ENCODE measurements at places on chromosomes 16 and 17.
A peak's percentile ranks its signal among the peaks of the same experiment; 100 is the strongest.

DNA sequence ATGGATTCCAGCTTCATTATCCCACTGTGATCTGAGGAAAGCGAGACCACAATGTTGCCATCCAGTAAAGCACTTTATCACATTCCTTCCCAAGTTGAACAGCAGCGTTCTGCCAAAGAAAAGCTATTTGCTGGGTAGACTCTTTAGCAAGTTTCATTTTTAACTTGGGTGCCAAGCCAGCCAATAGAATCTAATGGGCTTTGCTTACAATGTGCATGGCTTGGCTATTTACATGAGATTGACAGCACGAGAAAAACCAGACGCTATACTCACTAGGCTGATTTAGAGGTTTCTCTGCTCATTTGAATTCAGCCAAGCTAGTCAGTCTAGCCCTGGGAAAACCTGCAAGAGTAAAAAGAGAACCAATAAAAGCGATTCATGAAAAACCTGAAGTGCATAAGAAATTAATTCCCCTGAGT, 108.9 kb downstream of the CDH13 start:
- DNase-seq = no peak

- DNase-seq = peak; percentile 48
Observed at GRCh38 chr17:27319541-27320221, 25.8 kb downstream of the WSB1 start.

- no peak for DNase-seq
Observed at GRCh38 chr17:39938140-39938869, 10.8 kb downstream of the LRRC3C start.

DNA sequence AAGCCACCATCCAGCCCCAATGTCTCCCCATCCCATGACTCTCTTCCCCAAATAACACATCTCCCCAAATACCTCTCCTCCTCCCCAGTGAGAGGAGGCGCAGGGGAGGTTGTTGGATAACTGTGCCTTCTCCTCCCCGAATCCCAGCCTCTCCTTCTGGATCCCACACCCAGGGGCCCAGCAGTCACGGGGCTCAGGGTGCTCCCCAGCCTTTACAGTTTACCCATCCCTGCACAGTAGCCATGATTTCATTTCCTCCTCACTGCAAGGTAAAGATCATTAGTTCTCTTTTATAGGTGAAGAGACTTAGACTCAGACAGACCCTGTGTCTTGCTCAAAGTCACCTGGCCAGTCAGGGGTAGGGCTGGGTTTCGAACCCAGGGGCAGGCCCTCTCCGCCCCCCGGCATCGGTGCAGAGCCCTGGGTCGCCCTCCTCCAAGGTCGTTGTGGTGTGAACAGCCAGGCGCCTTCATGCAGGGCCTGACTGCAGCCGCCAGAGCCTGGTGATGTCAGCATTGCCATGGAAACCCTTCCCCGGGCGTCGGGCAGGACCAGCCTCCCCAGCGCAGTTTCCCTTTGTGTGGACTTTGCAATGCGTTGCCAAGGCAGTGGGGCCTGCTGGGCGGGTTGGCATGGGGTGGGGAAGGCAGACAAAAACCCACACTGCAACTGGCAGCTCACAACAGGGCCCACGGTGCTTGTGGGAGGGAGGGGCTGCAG, 53.3 kb upstream of the TOB1 start:
- peak; percentile 82 for DNase-seq

GRCh38 chr16:47213761-47214440, 70.2 kb upstream of the NETO2 start:
- DNase-seq = peak; percentile 12

DNA sequence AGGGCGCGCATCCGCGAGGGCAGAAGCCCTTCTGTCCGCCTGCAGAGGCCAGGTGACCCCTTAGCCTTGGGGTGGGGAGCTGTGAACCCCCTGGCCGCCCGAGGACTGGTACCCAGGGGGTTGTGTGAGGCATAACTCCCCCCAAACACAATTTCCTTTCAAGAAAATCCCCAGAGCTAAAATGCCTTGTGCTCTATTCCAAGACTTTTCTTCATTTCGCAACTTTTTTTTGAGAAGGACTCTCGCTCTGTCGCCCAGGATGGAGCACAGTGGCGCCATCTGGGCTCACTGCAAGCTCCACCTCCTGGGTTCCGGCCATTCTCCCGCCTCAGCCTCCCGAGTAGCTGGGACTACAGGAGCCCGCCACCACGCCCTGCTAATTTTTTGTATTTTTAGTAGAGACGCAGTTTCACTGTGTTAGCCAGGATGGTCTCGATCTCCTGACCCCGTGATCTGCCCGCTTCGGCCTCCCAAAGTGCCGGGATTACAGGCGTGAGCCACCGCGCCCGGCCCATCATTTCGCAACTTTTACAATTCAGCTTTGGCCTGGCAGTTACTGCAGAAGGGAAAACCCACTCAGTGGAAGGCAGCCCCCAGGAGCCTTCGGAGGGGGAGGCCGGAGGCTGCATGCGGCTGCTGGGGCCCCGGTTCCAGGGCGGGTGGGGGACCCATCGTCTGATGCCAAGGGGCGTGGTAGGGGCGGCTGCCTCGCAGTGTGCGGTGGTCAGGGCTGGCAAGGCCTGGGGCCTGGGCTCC, 963 bp upstream of the APRT start:
- peak; percentile 37 for DNase-seq

DNA sequence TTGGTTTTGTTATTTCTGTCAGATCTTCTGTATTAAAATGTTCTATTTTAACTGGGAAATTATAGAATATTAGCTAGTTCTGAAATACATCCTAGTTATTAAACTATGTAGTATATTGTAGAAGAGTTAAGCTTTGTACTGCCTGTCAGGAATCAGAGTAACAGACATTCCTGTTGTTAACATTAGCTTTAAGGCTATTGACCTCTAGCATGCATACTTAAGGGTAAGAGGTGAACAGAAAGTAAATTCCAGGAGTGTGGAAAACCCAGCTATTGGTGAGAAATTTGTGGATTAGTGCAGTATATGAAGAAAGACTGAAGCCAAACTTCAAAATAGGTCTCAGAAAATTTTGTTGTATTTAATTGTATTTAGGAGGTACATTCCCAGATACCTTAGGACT, 111.3 kb downstream of the CHD9 start:
- DNase-seq = no peak

DNA sequence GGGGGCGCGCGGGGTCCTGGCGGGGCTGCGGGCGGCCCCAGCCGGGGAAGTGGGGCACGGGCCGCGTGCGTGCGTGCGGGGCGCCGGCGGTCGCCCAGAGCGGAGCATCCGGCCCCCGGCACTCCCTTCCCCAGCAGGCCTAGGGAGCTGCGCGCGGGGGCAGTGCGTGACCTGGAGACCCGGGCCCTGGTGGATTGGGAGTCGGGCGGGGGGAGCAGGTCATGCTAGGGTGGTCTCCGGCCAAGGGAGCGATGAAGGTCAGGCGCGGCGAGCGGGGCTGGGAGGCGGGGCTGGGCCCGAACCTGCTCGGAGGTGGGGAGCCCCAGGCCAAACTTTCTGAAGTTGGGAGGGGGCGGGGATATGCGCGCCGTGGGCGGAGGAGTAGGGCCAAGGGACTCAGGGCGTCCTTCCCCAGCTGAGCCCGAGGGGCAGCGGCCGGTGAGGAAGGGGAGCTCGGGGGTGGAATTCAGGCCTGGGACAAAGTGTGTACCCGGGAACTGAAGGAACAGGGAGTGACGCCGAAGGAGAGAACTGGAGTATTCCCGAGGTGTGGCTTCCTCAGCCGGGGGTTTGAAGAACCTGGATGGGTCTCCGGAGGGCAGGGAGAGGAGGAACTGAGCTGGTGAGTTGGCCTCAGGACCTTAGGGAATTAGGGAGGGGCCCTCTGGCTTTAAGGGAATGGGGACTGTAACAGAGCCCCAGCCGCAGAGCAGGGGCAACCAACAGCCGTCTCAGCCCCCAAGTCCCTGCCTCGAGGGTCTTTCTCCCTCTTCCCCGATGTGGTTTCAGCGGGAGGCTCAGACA, 589 bp downstream of the XYLT2 start:
- no peak for DNase-seq

DNA sequence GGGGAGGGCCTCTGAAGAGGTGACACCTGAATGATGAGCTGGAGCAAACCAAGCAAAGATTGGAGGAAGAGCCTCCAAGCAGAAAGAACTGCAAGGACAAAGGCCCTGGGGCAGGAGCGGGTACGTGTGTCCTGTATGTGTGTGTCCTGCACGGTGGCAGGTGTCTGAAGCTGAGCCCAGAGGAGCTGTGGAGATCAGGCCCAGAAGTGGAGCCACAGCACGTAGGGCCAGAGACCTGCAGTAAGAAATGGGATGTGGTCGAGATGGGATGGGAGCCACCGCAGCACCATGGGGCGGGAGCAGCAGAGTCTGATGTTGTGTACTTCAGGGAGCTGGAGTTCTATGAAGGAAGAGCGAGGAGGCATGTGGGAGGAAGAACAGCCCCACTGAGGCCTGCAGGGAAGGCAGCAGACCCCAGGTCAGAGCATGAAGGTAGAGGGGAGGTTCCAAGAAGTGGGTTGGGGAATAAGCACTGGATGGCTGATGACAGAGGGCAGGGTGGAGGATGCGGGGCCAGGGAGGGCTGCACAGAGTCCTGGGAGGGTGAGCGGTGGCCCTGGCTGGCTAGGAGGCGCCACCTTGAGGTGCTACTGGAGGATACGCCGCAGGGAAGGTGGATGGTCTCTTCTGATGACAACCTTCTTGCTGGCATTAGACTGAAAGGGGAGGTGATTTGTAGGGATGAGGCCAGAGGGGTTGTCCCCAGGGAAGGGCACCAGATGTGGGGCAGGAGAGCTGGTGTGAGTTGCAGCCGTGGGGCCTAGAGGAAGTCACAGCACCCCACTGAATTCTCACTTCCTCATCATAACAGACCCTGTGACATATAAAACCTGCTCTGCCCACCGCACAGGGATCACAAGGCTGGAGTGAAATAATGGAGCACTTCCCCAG, 10.6 kb upstream of the CETP start:
- peak; percentile 51 for DNase-seq

DNA sequence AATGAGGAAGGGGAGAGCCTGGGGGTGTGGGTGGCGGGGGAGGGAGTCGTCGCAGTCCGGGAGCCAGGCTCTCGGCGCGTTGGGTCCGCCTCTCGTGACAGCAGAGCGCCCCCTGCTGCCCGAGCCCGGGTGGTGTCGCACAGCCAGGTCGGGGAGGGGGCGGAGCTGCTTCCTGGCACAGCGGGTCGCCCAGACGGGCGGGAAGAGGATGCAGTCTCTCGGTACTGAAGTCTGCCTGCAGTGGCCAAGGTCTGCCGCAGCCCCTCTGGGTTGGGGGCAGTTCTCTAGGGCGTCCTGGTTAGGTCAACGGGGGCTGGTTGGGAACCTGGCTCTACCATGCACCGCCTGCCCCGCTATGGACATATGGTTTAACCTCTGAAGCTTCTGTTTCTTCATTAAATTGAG, 38.2 kb upstream of the CCDC182 start:
- peak; percentile 5 for DNase-seq

GRCh38 chr17:17587614-17588337, 3.7 kb downstream of the PEMT start:
- no peak for DNase-seq

DNA sequence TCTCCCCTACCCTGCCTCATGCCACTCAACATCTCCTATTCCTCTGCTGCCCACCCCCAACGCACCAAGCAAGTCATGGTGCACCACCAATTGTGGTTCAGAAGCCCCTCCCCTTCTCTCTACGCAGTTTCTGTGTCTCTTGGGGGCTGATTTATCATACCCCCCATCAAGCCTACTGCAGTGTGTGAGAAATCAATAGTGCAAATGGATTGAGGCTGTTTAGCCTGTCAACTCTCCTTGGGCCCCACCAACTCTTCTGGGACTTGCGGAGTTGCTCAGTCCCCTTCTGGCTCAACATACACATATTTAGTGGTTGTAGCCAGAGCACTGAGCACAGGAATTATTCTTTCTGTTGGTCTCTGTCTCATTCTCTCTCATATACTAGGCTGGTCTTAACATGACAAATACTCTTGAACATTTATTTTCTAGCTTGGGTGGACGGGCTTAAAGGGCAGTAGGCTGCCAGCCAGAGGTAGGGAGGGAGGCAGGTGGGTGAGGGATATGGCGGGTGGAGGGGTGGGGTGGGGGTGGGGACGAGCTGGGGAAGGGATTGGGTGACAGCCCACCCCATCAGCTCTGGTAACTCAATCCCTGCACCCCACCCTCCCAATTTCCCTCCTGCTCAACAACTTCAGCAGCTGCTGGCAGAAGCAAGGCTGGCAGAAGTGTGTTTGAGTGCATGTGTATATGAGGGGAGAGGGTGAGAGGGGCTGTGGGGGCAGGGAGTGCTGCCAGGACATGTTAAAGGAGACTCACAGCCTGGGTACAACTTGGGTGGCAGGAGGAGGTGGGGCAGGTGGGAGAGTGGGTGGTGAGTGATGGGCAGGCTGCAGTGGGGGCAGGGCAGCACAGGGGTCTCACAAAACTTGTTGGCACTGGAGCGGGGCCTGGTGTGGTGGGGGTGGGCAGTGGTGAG, 4.9 kb downstream of the RARA start:
- DNase-seq = no peak

DNA sequence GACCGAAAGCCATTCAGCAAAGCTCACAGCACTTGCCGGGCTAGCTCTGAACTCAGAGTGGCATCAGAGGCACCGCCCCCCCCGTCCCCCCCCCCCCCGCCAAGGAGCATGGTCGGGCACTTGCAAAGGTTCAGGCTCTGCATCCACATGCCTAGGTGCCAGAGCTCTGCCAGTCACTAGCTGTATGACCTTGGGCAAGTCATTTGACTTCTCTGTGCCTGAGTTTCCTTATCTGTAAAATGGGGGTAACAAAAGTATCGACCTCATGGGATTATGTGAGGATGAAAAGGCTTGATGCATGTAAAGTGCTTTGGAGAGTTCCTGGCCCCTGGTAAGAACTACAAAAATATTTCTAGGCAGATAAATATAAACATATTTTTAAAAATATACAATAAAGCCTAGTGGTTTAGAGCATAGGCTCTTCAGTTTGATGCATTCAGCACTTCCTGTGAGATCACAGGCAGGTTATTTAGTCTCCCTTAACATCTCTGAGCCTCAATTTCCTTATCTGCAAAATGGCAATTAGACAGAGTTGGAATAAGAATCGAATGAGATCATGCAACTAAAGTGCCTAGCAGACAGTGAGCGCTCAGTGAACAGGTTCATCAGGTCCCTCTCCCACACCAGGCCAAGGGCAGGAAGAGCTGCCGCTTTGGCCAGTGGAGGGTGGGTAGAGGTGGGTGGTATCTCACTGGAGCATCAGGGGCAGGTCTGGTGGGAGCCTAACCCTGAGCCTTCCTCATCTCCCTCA, 117.2 kb downstream of the CYLD start:
- no peak for DNase-seq

GRCh38 chr16:87178977-87179376, 138.2 kb downstream of the C16orf95 start:
- DNase-seq = peak; percentile 31

DNA sequence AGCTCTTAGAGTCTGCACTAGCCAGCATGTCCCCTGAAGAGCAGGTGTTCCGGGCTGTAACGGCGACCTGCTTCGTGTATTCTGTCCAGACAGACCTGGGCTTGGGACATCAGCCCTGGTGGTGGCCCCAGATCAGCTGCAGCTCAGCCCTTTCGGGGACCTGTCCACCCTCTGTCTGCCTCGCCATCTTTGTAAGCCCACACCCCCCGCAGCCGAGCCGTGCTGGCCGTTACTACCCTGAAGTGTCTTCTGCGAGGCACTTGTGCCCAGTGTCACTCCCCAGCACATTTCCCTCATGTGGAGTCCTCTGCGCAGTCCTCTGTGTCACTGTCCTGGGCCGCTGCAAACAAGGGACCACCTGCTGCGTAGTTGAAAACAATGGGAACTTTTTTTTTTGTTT, 10.4 kb downstream of the CARD14 start:
- DNase-seq = no peak

GRCh38 chr17:31650756-31651520, 208.1 kb downstream of the COPRS start:
- DNase-seq = no peak

GRCh38 chr17:67390646-67391361, 13.7 kb downstream of the PITPNC1 start:
- peak; percentile 99 for DNase-seq

Data from IMR-90 (cell line).